Stomach (tissue), 19 donors: ENCODE measurements at places on chromosomes 2 and 18. TPM values are rescaled to one million over a fixed set of nuclear protein-coding genes. Genes with fewer than 3 reads are reported as not detected.
A peak's percentile ranks its signal among the peaks of the same experiment; 100 is the strongest.

The REG3G gene
- total RNA-seq: not detected

GRCh38 chr2:64025741-64026140 lies 6.5 kb upstream of the VPS54 start:
- no peak for DNase-seq
- H3K27me3 ChIP-seq: no peaks in the 10 kb centered on the region
- H3K27ac ChIP-seq: no peak overlapping the region

DNA sequence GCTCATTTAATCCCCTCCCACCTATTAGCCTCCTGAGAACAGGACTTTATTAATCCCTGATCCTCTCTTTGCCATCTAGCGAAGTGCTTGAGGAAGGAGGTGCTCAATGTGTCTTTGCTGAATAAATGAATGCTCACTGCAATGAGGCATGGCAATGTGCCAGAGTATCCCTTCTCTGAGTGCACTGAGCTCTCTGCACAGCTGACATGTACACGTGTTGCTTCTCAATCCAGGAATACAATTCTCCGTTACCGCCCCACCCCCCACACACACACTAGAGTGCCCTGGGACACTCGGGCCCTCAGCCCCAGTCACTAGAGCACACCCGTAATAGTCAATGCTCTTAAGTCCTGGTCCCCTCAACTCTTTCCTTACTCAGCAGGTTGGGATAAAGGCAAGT lies 41.4 kb downstream of the FAM178B start:
- H3K4me1 ChIP-seq: no peaks in the 10 kb centered on the region
- H3K4me3 ChIP-seq: no peak overlapping the region
- no peak overlapping the region for H3K27ac ChIP-seq
- no peaks in the 10 kb centered on the region for H3K36me3 ChIP-seq

- no peak for DNase-seq
- no peaks in the 10 kb centered on the region for H3K36me3 ChIP-seq
- no peak overlapping the region for H3K4me3 ChIP-seq
- H3K27ac ChIP-seq: no peak overlapping the region
Observed at GRCh38 chr2:141595316-141595920, 535.4 kb downstream of the LRP1B start.

- no peak overlapping the region for H3K4me3 ChIP-seq
- peaks cover 35% of the 10 kb centered on the region for H3K4me1 ChIP-seq
- H3K27ac ChIP-seq: peak overlapping the region; percentile 79
- DNase-seq: peak; percentile 86
- no peaks in the 10 kb centered on the region for H3K36me3 ChIP-seq
Observed at GRCh38 chr2:152421521-152422370, 86.8 kb downstream of the FMNL2 start.

The SMYD1 gene
- total RNA-seq: 7.5 TPM
